Activated CD4-positive, alpha-beta T cell treated with anti-CD3 and anti-CD28 coated beads for 36 hours (primary cell): ENCODE measurements at places on chromosomes 1 and 21.
A peak's percentile ranks its signal among the peaks of the same experiment; 100 is the strongest.

- peak; percentile 65 for DNase-seq
Measured at GRCh38 chr1:179079113-179079761, 2.6 kb upstream of the TOR3A start.

GRCh38 chr1:52532731-52533327 lies 20.1 kb downstream of the TUT4 start:
- no peak for DNase-seq

DNA sequence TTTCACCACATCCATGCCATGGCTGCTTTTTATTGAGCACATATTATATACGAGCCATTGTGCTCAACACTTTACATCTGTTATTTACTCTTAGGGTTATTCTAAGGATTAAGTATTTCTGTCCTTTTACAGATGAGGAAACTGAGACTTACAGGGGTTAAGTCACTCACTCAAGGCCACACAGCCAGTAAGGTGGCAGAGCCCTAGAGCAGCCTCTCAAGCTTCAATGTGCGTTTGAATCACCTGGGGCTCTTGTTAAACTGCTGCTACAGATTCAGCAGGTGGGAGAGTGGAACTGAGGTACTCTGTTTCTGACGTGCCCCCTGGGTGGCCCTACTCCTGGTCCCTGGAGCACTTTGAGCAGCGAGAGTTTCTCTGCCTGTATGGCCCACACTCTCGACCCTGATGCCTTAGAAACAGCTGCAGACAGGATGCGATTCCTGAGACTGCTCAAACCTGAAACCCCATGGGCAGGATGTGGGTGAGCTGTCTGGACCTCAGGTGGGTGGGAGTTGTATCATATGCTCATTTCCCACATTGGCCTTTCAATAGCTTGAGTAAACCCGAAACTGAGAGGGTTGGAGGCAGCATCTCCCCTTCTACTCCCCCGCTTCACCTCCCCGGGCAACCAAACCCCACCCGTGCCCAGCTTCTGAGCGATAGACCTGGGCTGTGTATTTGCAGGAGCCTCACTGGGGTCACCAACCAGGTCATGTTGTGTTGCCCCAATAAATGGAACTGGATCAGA lies 59.3 kb downstream of the MAN1C1 start:
- peak; percentile 94 for DNase-seq

DNA sequence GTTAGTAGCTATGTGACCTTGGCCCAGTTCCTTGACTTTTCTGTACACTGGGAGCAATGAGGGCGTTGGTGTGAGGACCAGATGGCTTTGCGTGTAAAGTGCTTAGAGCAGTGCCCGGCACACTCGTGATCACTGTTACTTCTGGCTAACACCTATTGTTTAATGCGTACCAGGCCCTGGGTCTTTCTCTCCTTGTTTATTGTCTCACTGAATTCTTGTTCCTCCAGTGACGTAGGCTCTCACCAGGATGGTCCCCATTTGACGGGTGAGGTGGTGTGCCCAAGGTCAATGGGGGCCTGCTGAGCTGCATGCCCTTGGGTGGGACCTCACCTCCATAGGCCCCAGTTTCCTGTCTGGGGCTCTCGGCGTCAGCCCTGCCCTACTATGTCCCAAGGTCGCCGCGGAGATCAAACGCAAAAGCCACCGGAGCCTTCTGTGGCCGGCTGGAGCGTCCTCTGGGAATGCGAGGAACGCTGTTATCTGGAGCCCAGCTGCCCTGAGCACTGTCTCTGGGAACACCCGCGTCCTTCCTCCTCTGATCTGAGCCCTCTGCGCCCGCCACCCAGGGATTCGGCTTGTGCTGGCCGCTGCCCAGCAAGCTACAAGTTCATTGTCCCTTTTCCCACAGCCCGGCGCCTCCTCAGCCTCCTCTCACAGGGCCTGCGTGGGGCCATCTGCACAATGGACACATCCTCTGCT lies 28.9 kb downstream of the ALPL start:
- no peak for DNase-seq

- no peak for DNase-seq
Measured at GRCh38 chr1:116075990-116076389, 35.2 kb upstream of the MAB21L3 start.

DNA sequence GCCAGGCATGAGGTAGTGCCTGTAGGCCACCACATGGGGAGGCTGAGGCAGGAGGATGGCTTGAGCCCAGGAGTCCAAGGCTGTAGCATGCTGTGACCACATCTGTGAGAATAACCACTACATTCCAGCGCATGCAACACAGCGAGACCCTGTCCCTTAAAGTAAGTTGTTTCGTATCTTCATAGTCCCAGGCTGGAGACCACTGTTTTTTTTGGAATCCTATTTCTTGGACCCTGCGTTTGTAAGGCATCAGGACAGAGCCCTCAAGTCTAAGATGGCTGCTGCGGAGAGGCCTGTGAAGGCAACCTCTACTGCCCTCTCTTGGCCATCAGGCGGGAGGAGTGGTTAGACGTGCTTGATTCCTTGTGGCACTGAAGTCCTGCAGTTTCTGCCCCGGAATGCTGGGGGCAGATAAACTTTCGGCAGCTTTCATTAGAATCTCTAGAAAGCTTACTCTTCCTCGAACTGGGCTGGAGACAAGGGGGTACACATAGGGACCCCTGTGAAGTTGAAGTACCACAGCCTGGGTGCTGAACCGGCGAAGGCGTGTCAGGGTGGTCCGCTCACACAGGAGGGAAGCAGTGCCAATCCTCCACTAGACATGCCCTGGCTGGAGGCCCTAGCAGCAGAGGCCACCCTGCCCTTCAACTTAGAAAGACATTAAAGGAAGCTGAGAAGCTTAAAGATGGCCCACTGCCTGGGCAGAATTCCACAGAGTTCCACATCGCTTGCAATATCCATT lies 36.6 kb downstream of the RABIF start:
- DNase-seq, result peak; percentile 70
